ENCODE measurements at places on chromosomes 4 and X.

DNA sequence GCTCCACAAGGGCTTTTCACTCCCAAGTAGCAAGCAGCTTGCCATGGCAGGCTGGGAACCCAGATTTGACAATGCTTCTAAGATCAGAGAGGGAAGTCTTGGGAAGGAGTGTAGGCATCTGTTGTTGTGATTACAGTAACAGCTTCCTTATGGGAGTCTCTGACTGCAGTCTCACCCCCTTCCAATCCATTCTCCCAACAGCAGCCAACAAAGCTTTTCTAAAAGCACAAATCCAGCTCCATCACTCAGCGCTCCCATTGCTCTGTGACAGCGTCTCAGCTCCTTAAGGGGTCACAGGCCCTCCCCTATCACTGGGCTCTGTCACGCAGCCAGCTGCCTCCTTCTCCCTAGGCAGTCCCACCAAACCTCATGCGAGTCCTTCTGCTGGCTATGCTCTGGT lies 7.1 kb downstream of the IGFBP7 start:
- DNase-seq, result no peak

GRCh38 chr4:20181926-20182325 lies 69.8 kb upstream of the SLIT2 start:
- DNase-seq, result no peak

DNA sequence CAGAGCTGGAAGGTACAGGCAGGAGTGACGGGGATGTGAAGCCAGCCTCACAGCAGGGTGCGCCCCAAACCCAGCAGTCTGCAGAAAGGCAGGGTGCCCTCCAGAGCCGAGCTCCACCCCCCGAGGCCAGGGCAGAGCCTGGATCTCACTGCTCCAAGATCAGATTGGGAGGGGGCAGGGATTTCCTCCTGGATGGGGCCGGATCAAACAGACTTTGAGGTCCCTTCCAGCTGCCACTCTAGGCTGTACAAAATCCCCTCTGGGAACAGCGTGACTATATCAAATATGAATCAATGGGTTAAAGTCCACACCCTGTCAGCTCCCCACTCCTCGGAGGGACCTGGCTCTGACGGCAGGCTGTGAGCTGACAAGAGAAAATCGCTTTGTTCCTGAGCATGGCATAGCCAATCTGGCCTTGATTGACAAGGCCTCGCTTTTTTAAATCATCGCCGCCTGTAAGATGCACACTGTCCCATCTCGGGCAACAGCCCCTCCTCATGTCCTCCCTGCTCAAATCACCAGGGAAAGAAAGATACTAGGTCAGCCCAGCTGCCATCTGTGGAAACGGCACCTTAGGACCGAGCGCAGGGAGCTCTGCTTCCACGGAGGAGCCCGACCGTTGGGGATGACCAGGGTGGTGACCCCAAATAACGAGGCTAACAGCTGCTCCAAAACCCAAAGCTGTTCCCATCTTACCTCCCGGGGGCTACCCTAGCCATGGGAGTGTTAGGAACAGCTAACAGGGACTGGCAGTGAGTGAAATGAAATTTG lies 39.9 kb downstream of the PSAPL1 start:
- no peak for DNase-seq

GRCh38 chr4:53802500-53802899 lies 211.2 kb upstream of the LNX1 start:
- no peak for DNase-seq

- no peak for DNase-seq
These were observed 45.4 kb upstream of the PNPLA4 start for GRCh38 chrX:7972586-7972985.

GRCh38 chr4:87416965-87417364 lies 5.4 kb upstream of the NUDT9 start:
- no peak for DNase-seq

DNA sequence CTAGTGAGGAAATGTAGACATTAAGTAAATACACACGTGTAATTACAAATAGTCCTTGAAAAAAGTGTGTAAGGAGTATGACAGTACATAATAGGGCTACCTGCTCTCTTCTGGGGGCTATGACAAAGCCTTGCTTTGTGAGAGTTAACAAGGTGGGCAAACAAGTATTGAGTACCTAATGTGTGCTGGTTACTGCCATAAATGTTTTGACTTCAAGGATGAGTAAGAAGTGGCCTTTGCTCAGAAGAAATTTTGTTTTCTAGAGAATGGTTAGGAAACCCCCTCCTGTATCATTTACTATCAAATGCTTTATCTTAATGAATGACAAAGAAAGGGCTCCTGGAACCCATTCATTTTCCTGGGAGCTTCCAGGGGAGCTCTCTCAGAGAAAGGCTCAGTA lies 167.0 kb upstream of the CASK start:
- no peak for DNase-seq

GRCh38 chrX:3262901-3263300 lies 83.6 kb downstream of the MXRA5 start:
- no peak for DNase-seq

GRCh38 chr4:137623013-137623412 lies 90.7 kb upstream of the PCDH18 start:
- DNase-seq, result no peak

GRCh38 chr4:145866991-145867390 lies 71.6 kb downstream of the ZNF827 start:
- DNase-seq, result no peak

DNA sequence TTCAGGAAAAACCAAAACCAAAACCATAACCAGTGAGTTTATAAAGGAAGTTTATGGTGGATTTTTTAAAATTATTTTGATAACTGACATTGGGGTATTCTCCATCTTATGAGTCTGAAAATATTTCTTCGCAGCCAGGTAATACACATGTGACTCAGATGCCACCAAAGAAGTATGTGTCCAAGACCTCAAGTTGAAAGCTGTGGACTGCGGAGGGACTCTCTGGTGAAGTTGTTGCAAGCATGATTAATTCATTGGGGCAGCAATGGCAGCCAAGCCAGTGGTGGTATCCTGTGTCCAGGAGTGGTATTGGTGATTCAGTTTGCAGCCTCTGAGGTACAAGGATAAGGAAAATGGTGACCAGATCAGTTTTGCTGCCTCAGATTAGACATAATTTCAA lies 14.0 kb upstream of the ADH5 start:
- DNase-seq, result no peak

- no peak for DNase-seq
These were observed 117.8 kb downstream of the UCHL1 start for GRCh38 chr4:41374490-41374889.

- DNase-seq, result no peak
These were observed 170.6 kb downstream of the TMA16 start for GRCh38 chr4:163665101-163665500.

DNA sequence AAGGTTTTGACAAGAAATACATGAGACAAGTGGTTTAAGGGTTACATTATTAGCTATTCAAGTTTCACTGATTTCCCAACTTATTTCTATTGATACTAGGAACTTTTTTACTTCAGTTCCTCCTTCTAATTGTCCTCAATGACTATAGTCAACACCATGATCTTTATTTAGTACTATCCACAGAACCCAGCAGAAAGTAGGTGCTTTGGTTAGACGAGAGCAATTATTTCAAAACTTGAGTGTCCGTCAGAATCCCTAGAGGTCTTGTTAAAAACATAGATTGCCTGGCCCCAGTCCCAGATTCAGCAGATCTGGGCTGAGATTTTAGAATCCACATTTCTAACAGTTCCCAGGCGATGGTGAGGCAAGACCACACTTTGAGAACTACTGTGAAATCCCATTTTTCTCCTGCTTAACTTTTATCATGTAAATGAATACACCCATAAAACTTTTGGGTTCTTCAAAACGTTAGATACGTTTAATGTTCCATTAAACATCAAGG lies 17.9 kb downstream of the EXOC1 start:
- no peak for DNase-seq
